ENCODE measurements at places on chromosomes 1 and 21. TPM values are rescaled to one million over a fixed set of nuclear protein-coding genes. Genes with fewer than 3 reads are reported as not detected.

DNA sequence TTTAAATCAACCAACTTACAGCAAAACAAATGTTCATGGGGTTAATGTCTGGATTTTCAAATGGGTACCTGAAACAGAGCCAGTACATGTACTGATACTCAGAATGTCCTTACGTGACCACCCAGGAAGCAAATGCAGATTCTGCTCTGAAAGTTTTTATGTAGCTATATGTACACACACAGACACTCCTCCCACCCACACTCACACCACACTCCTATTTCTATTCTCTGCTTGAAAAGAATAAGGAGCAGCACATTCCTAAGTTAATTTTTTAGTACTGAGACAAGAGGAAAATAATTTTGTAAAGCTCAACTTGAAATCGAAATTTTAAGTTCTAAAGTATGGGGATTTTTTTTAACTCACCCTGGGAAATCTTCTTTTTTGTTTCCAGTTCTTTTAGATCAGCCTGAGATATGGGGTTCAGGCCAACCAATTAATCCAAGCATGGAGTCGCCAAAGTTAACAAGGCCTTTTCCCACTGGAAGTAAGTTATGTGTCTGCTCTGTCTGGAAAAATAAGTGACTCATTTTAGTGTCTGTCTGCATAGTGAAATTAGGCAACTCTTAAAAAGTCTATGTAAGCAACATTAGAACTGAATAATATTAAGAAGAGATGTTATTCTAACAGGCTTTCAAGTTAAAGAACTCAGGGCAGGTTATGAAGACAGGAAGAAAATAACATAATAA is 75.5 kb upstream of the DYNLT5 start:
- H3K36me3 ChIP-seq: no peaks in the 10 kb centered on the region
- no peak overlapping the region for H3K27ac ChIP-seq
- H3K4me1 ChIP-seq: no peaks in the 10 kb centered on the region
- no peak overlapping the region for H3K4me3 ChIP-seq
- no peaks in the 10 kb centered on the region for H3K27me3 ChIP-seq
- DNase-seq: no peak

GRCh38 chr1:113617438-113618141 is 141.7 kb downstream of the PHTF1 start:
- H3K36me3 ChIP-seq: peaks cover 9% of the 10 kb centered on the region
- H3K4me1 ChIP-seq: peaks cover 9% of the 10 kb centered on the region
- H3K27me3 ChIP-seq: no peaks in the 10 kb centered on the region
- no peak overlapping the region for H3K27ac ChIP-seq

GRCh38 chr1:88867743-88868521 is 23.4 kb downstream of the GTF2B start:
- H3K27ac ChIP-seq: no peak overlapping the region
- H3K4me3 ChIP-seq: no peak overlapping the region
- DNase-seq: no peak
- H3K27me3 ChIP-seq: no peaks in the 10 kb centered on the region

- no peak overlapping the region for H3K4me3 ChIP-seq
- no peak overlapping the region for H3K27ac ChIP-seq
- no peak for DNase-seq
- H3K4me1 ChIP-seq: no peaks in the 10 kb centered on the region
- H3K36me3 ChIP-seq: no peaks in the 10 kb centered on the region
- H3K27me3 ChIP-seq: no peaks in the 10 kb centered on the region
These were observed 237.0 kb downstream of the MRPL39 start for GRCh38 chr21:25370311-25370744.

DNA sequence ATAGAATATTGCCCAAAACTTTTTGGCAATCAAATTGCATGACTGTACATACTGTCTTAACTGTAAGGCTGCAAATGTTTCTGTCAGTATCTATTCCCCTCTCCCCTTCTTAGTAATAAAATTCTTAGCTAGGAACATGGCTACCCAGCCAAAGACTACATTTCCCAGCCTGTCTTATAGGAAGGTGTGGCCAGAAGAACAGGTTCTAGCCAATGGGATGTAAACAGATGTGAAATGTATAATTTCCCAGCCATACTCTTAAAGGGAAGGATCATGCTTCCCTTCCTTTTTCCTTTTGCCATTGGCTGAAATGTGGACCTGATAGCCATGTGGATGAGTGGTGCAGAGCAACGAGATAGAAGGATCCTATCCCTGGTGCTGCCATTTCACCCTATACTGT is 7.0 kb upstream of the HIVEP3 start:
- no peaks in the 10 kb centered on the region for H3K36me3 ChIP-seq
- H3K27me3 ChIP-seq: no peaks in the 10 kb centered on the region
- H3K27ac ChIP-seq: no peak overlapping the region
- no peaks in the 10 kb centered on the region for H3K4me1 ChIP-seq
- DNase-seq: no peak

DNA sequence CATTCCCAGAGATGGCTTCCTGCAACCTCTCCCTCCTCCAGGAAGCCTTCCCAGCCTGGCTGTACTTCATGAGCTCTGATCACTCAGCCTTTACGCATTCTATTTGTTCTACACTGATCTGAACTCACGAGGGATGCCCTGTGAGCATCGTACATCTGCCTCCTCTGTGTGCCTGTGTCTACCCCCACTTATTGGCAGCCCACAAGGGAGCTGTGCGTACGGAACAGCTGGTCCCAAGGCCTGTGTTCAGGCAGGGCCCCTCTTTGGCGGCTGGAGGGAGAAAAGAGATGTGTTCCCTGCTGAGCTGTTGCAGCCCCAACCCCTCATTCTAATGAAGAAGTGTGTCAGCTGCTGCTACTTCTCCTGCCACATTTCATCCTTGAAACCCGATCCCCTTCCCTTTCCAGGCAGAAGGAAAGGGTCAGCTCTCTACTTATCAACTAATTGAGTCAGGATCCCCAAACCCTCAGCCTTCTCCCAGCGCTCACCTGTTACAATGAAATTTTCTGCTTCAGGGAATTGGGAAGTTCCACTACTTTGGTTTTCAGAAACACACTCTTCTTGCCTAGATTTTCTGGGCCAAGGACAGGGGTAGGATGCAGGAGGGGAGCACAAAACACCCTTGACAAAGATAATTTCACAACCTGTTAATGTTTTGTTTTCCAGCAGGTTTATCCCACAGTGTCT is 3.2 kb downstream of the INKA2 start:
- peaks cover 58% of the 10 kb centered on the region for H3K4me1 ChIP-seq
- H3K4me3 ChIP-seq: no peak overlapping the region
- H3K27me3 ChIP-seq: no peaks in the 10 kb centered on the region
- no peak overlapping the region for H3K27ac ChIP-seq
- no peaks in the 10 kb centered on the region for H3K36me3 ChIP-seq
- no peak for DNase-seq

DNA sequence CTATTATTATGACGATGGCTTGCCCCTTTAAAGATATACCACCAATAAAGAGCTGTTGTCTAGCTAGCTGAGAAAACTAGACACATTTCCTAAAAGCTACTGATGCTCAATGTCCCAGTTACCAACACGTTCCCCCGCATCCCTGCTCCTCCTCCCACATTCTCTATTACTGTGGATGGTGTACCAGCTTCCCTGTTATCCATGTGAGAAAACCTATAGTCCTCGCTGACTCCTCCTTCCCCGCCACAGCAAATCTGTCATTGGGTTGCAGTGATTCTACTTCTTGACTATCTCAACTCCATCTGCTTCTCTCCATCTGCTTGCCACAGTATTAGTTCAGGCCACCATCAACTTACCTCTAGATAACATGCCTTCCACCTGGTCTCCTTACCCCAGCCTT is 337.5 kb downstream of the KCNH1 start:
- H3K4me1 ChIP-seq: no peaks in the 10 kb centered on the region
- no peak for DNase-seq
- no peak overlapping the region for H3K4me3 ChIP-seq

- no peaks in the 10 kb centered on the region for H3K36me3 ChIP-seq
- no peak for DNase-seq
- H3K4me3 ChIP-seq: no peak overlapping the region
These were observed 2.2 kb downstream of the GUCA2B start for GRCh38 chr1:42155362-42155761.

- H3K4me3 ChIP-seq: no peak overlapping the region
- no peak overlapping the region for H3K27ac ChIP-seq
- H3K4me1 ChIP-seq: no peaks in the 10 kb centered on the region
- H3K36me3 ChIP-seq: no peaks in the 10 kb centered on the region
These were observed 36.6 kb downstream of the DMRTB1 start for GRCh38 chr1:53495633-53496345.

DNA sequence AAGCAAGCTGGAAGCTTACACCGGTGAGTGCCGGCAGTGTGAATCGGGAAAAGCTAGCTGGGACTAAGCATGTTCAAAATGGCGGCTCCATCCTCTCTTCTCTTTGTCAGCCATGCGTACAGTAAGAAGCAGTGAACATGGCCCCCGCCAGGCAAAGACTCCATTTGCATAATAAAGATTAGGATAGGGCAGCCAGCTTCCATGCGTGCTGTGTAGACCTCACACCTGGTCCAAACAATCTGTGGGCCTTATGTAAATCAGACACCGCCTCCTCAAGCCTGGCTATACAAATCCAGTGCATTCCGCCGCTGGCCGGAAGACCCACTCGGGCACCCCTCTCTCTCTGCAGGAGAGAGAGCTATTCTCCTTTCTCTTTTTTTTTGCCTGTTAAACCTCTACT is 150.3 kb downstream of the TIAM1 start:
- no peak overlapping the region for H3K4me3 ChIP-seq
- H3K27me3 ChIP-seq: no peaks in the 10 kb centered on the region
- DNase-seq: no peak
- no peaks in the 10 kb centered on the region for H3K4me1 ChIP-seq

DNA sequence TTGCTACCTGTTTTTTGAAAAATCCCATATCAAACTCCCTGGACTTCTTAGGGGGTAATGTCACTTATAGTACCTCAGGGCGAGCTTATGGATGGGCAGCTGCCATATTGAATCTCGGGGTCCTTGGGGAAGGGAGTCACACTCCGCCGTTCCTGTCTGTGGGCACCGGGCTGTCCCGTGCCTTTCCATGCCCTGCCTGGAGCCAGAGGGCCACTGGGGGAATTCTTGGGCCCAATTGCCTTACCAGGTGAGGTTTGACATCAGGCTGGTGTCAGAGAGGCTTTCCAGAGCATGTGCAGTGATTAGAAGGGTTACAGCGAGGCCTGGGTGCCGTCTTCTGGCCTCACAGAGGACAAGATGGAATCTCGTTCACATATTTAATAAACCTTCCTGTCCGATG is 28.8 kb downstream of the QSOX1 start:
- H3K4me1 ChIP-seq: no peaks in the 10 kb centered on the region
- no peaks in the 10 kb centered on the region for H3K27me3 ChIP-seq
- peaks cover 98% of the 10 kb centered on the region for H3K36me3 ChIP-seq

DNA sequence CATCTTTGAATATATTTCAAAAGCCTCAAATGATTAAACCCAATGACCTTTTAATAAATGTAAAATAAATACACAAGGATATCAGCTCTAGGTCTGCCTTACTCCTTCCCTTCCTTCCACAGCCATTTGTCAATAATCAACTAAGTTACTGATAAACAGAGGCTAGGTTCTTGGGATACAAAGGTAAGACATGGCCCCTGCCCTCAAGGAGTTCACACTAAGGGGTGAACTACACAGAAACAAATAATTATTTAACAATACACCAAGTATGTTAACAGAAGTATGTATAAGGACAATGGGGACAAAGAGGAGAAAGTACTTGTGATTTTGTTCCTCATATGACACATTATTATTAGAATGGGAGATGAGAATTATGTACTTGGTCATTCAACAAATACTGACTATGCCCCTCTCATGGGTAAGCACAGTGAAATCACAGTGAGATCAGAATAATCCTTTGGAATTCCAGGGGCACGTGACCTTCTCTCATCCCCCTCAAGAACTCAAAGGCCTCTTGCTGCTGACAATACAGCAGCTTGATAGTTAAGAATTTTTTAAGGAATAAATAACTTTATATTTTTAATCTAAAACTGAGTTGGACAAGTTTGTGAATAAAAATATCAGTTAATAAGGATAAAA is 40.2 kb downstream of the ATP1B1 start:
- H3K36me3 ChIP-seq: no peaks in the 10 kb centered on the region
- no peak for DNase-seq
- no peak overlapping the region for H3K27ac ChIP-seq
- no peak overlapping the region for H3K4me3 ChIP-seq
- no peaks in the 10 kb centered on the region for H3K4me1 ChIP-seq

DNA sequence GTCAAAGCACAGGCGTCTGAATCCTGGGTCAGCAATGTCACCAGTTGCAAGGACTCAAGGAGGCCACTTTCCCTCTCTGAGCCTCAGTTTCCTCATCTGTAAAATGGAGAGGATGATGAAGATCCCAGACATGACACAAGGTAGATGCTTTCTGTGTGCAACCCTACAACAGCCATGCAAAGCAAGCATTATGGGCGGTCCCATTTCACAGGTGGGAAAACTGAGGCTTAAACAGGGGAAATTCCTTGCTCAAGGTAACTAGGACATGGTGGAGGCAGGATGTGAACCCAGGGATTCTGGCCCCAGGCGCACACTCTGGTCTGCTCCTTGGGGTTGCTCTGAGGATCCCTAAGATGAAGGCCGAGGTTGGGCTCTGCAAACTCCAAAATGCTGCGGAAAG is 311.0 kb downstream of the PTPRU start:
- no peaks in the 10 kb centered on the region for H3K27me3 ChIP-seq
- H3K27ac ChIP-seq: no peak overlapping the region
- H3K4me1 ChIP-seq: no peaks in the 10 kb centered on the region
- H3K36me3 ChIP-seq: no peaks in the 10 kb centered on the region
- DNase-seq: no peak

The SMG7 gene
- 58.9 TPM for total RNA-seq

The KRTAP12-1 gene
- total RNA-seq: not detected

The VAV3 gene
- 11.3 TPM for total RNA-seq

The GUCA2B gene
- not detected for total RNA-seq

The CELA2B gene
- not detected for total RNA-seq
